ENCODE measurements at places on chromosomes 1 and 21.

DNA sequence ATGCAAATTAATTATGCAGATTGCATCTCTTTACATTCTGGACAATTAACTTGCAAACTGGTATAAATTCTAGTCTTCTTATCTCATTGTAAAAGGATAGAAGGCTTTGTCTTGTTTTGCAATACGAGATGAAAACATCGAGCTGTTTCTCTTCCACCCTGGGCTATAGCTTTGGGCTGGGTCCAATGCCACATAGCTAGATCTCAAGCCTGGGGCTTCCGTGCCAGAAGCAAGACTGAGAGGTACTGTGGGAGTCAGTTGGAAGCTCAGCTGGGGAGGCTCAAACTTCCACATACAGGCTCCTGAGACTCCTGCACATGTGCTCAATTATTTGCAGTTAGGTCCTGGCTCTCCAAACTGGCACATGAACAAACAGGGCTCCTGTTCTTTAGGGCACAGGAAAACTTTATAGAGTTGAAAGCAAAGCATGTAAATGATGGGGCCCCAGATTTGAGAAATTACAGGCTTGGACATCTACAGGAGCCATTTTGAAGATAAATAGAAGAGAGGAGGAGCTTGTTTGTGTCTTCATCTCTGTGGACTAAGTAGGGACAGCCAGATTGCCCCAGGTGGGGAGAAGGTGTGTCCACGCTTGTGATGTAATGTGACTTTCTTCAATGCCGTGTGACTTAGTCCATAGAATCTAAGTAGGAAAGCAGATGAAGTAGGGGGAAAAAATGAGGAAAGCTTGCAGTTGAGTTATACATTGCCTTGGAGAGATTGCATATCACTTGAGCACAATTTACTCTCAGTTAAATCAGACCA is 65.9 kb upstream of the SIPA1L2 start:
- H3K27ac ChIP-seq: no peak overlapping the region
- DNase-seq: no peak
- no peaks in the 10 kb centered on the region for H3K36me3 ChIP-seq
- peaks cover 5% of the 10 kb centered on the region for H3K4me1 ChIP-seq
- peaks cover 9% of the 10 kb centered on the region for H3K27me3 ChIP-seq

DNA sequence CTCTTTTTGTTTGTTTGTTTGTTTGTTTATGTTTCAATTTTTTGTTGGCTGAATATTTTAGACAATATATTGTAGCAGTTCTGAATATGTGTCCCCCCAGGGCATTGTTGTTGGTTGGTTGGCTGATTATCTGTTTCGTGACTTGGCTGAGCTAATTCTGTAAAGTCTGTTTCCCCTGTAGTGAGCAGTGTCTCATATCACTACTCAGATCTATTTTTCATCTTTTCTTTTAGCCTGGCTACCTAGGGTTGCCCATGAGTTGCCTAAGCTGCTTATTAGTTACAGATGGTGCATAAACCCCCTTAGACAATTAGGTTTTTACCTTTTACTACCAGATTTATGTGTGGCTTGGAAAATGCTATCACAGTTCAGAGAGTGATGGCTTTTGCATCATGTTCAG is 32.3 kb downstream of the CFAP57 start:
- no peak for DNase-seq
- H3K36me3 ChIP-seq: peaks cover 10% of the 10 kb centered on the region
- H3K4me3 ChIP-seq: no peak overlapping the region
- H3K4me1 ChIP-seq: peaks cover 9% of the 10 kb centered on the region
- no peak overlapping the region for H3K27ac ChIP-seq

- no peaks in the 10 kb centered on the region for H3K36me3 ChIP-seq
- H3K27me3 ChIP-seq: peaks cover 6% of the 10 kb centered on the region
- peaks cover 42% of the 10 kb centered on the region for H3K4me1 ChIP-seq
- no peak overlapping the region for H3K4me3 ChIP-seq
- H3K27ac ChIP-seq: no peak overlapping the region
These were observed 712 bp upstream of the LAMB3 start for GRCh38 chr1:209652873-209653401.

GRCh38 chr1:8878448-8878697 is at the start of gene ENO1:
Gene ENO1 (minus strand): TSS chr1:8878686. CDS start chr1:8874908, 3,778 bp downstream.
- peaks cover 30% of the 10 kb centered on the region for H3K36me3 ChIP-seq
- no peak for DNase-seq
- H3K27ac ChIP-seq: peak within 1 kb of the TSS; percentile 90

DNA sequence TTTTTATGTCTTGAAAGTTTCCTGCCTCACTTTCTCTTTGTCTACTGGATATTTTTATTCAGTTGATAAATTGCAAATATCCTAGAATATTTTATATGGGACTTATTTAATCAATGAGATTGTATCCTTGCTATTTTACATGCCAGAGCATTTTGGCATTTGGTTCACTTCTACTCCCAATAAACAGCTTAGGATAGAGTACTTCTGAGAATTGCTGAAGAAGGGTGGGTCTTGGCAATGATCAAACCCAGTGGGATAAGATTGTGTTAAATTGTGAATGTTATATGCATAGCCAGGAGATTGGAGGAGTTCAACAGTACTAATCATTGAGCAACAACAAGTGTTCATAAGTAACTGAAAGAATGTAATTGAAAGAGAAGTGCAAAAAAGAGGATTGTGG is 60.1 kb downstream of the SDCCAG8 start:
- DNase-seq: no peak
- H3K36me3 ChIP-seq: peaks cover 40% of the 10 kb centered on the region
- H3K4me1 ChIP-seq: peaks cover 9% of the 10 kb centered on the region

All from nephron progenitor cell (in vitro differentiated cells).